ENCODE measurements at places on chromosomes 13 and 19.

DNA sequence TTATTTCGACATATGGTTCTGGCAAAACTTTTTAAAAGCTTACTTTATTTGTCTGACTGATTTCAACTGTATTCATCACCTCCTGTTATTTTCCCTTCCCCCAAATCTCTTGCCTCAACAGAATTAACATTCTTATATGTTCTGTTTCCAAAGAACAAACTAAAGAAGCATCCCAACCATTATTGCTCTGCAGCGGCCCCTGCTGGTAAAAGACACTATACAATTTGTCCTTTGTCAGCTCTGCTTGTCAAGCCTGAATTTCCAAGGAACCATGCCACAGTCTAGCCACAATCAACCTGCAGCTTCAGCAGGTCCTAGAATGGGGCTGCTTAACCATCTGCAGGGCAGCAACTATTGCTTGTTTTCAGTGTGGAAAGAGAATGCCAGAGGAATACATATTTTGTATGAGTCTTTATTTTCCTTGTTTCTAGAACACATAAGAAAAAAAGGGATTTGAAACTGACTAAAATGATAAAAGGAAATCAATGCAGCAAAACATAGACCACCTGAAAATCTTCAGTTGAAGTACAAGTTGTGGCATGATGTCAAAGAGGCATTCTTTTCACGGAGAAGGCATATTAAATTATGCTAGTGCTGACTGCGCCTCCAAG is 845.3 kb downstream of the DIAPH3 start:
- DNase-seq: peak; percentile 80

DNA sequence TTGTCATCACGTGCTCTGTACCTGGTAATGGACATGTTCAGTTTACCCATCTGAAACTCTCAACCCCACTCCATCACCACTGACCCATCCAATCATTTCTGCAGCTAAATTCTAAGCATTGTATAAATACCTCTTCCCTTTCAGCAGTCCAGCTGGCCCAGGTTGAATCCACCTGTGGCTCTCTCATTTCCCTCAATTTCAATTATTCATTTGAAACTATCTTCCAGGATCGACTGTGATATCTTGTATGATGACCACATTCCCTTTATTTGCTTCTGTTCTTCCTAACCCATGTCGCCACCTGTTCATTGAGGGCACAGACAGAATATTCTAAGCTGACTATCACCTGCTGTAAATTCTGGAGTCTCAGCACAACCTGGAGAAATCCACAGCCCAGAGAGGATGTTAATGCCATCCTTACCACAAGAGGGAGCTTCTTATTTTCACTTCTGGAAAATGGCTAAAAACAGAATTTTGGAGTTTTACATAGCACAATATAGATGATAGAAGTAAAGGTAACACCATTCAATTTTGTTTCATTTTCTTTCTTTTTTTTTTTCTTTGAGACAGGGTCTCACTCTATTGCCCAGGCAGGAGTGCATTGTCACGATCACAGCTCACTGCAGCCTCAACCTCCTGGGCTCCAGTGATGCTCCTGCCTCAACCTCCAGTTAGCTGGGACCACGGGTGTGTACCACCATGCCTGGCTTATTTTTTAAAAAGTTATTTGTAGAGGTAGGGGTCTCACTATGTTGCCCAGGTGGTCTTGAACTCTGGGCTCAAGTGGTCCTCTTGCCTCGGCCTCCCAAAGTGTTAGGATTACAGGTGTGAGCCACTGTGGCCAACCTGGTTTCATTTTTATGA is 38.6 kb downstream of the ZNF823 start:
- DNase-seq: peak; percentile 17

DNA sequence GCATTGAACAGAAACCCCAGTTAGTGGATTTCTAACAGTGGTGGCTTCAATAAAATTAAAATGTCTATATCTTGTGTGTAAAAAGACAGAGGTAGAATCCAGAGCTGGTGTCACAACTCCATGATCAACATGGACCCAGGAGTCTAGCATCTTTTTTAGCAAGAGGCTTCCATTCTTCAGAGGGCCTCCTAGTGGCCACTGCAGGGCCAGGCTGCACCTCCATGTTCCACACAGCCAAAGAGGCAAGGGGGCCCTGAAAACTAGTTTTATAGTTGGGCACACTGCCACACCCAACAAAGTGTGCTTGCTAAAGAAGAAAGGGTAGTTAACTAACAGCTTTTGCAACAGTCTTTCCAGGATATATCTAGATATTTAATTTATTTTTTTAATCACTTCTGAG is 12.9 kb downstream of the N4BP2L1 start:
- DNase-seq: peak; percentile 48

- DNase-seq: no peak
These were observed 49.5 kb downstream of the COL4A1 start for GRCh38 chr13:110257408-110257807.

GRCh38 chr19:2287585-2288337 is 5.8 kb upstream of the PEAK3 start:
- DNase-seq: no peak

DNA sequence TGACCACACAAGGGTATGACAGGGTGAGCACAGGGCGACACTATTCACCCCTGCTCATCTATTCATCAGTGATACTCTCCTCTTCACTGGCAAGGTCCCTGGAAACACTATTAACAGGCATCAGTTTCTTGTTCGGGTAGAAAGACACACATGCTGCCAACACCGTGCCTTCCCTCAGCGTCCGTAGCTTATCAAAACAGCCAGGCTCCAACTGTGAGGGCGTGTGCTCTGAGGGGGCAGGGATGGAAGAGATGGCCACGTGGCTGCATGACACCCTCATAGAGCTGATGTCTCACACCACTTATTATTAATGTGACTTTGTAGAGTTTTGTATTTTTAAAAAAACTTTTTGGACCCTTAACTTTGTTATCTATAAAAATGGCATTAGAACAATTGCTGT is 160.3 kb downstream of the ITGBL1 start:
- DNase-seq: no peak

GRCh38 chr19:12112701-12113100 is 27.4 kb downstream of the ZNF20 start:
- DNase-seq: peak; percentile 37

DNA sequence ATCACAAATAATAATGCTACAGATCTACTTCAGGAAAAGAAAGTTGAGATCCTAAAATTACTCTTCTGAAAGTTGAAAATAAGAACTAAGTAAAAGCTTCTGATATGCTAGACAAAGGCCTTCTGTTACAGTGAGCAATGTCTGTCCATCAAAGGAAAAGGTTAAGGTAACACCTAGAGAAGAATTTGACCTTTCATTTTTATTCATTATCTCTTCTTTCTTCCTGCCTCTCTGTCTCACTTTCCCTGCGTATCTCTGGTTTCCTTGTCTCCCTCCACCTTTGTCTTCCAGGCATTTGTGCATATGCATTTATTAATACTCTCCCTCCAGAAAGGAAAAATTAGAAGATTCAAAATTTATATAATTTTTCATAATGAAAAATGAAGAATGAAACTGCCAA is 49.0 kb downstream of the ZAR1L start:
- DNase-seq: no peak

DNA sequence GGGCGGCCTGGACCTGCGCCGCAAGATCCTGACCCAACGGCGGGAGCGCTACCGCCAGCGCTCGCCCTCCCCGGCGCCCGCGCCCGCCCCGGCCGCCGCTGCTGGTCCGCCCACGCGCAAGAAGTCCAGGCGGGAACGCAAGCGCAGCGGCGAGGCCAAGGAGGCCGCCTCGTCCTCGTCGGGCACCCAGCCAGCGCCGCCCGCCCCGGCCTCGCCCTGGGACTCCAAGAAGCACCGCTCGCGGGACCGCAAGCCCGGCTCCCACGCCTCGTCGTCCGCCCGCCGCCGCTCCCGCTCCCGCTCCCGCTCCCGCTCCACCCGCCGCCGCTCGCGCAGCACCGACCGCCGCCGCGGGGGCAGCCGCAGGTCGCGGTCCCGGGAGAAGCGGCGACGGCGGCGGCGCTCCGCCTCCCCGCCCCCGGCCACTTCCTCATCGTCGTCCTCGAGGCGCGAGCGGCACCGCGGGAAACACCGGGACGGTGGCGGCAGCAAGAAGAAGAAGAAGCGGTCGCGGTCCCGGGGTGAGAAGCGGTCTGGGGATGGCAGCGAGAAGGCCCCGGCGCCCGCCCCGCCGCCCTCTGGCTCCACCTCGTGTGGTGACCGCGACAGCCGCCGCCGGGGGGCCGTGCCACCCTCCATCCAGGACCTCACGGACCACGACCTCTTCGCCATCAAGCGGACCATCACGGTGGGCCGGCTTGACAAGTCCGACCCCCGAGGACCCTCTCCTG is 10.0 kb downstream of the SCAF1 start:
- no peak for DNase-seq

- peak; percentile 53 for DNase-seq
These were observed 14.6 kb downstream of the CBARP start for GRCh38 chr19:1223018-1223855.

- DNase-seq: no peak
These were observed 2.3 kb downstream of the DHRS12 start for GRCh38 chr13:51801631-51802099.

- DNase-seq: peak; percentile 94
These were observed 4.0 kb upstream of the ZFP36 start for GRCh38 chr19:39402346-39403300.

DNA sequence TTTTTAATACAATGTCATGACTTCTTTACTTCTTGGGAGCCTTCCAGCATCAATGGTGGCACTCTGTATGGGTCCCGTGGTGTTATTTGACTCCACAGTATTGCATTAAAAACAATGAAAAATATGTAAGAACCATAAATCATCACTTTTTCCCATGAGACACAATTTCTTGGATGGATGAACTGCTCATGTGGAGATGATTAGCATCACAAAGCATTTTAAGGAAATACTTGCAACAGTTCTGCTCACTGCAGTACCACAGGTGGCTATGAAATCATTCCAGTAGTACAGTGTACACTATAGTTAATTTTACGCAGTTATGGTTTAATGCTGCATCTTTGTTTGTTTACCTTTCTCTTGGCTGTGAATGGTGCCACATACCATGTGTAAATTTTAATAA is 37.2 kb upstream of the C1QTNF9B start:
- DNase-seq: no peak

DNA sequence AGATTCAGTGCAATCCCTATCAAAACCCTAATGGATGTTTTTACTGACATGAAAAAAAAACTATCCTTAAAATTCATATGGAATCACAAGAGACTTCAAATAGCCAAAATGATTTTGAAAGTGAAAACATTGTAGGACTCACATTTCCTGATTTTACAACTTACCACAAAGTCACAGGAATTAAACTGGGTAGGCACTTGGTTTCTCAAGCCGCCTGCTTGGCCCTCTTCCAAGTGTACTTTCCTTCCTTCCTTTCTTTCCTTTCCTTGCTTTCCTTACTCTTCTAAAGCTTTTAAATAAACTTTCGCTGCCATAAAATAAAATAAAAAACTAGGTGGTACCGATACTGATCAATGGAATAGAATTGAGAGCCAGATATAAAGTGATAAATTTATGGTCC is 21.0 kb upstream of the CD33 start:
- no peak for DNase-seq

- DNase-seq: peak; percentile 21
These were observed 8.3 kb downstream of the IRS2 start for GRCh38 chr13:109778102-109778542.

- DNase-seq: peak; percentile 32
These were observed 3.2 kb upstream of the SPACA6 start for GRCh38 chr19:51689751-51690453.

- no peak for DNase-seq
These were observed 503.0 kb downstream of the DCT start for GRCh38 chr13:93976528-93976927.

GRCh38 chr13:56457535-56458190 is 683.1 kb upstream of the PRR20A start:
- DNase-seq: no peak

DNA sequence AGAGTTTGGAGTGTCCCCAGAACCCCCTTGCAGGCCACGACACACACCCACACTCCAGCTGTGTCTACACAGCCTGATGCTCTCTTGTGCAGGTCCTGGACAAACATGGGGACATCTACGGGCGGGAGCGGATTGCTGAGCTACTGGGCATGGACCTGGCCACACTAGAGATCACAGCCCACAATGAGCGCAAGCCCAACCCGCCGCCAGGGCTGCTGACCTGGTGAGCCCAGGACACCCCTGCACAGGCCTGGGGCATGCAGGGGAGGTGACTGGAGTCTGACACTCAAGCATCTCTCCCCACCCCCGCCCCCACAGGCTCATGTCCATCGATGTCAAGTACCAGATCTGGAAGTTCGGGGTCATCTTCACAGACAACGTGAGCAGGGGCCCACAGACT is 39.9 kb downstream of the MAP4K1 start:
- no peak for DNase-seq

DNA sequence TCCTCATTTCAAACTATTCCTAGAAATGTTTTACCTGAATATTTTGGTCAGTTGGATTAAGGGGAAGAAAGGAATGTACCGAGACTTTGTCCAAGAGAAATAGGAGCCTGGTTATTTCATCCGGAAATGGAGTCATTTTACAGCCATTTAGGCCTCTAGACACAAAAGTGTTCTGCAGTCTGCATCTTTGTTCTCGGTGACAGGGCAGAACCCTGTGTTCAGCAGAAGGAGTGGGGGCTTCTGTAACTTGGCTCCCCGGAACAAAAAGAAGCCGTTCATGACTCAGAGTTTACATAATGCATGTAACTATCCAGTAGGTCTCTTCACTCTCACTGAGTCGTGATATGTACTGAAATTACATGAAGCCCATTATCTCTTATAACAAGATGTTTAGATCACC is 21.6 kb upstream of the FNDC3A start:
- DNase-seq: no peak

GRCh38 chr19:19021115-19021514 is 12.2 kb downstream of the SUGP2 start:
- DNase-seq: no peak

- DNase-seq: no peak
These were observed 5.3 kb downstream of the PDCD2L start for GRCh38 chr19:34409189-34410164.
